Activated CD4-positive, alpha-beta T cell treated with anti-CD3 and anti-CD28 coated beads, Interleukin-2, amount 50 U/mL, for 1 hour (primary cell): ENCODE measurements at places on chromosomes 6 and 20.

DNA sequence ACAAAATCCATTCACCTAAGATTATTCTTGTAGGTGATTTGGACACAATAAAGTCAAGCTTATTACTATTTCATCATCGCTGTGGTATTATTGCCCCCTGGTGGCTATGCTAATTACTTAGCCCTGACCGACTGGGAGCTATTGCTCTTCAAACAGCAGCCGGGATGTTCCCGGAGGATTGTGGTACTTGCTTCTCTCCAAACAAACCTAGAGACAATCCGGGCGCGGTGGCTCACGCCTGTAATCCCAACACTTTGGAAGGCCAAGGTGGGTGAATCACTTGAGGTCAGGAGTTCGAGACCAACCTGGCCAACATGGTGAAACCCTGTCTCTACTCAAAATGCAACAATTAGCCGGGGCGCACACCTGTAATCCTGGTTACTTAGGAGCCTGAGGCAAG is 15.4 kb upstream of the STMND1 start:
- DNase-seq: no peak

DNA sequence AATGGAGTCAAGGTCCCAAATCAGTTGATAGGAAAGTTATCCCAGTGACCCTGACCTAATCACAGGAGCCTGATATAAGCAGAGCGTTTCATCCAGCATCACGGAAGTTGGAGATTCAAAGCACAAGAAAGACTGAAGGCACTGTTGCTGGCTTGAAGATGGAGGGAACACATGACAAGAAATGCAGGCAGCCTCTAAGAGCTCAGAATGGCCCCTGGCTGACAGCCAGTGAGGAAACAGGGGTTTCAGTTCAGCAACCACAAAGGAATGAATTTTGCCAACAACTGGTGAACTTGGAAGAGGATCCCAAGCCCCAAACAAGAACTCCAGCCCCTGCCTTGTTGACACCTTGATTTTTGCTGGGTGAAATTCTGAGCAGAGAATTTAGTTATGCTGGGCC is 778.5 kb downstream of the MAFB start:
- no peak for DNase-seq

GRCh38 chr6:53906103-53906502 is 111.3 kb downstream of the LRRC1 start:
- DNase-seq: no peak

GRCh38 chr6:26525838-26526237 is 12.3 kb upstream of the HMGN4 start:
- DNase-seq: no peak

DNA sequence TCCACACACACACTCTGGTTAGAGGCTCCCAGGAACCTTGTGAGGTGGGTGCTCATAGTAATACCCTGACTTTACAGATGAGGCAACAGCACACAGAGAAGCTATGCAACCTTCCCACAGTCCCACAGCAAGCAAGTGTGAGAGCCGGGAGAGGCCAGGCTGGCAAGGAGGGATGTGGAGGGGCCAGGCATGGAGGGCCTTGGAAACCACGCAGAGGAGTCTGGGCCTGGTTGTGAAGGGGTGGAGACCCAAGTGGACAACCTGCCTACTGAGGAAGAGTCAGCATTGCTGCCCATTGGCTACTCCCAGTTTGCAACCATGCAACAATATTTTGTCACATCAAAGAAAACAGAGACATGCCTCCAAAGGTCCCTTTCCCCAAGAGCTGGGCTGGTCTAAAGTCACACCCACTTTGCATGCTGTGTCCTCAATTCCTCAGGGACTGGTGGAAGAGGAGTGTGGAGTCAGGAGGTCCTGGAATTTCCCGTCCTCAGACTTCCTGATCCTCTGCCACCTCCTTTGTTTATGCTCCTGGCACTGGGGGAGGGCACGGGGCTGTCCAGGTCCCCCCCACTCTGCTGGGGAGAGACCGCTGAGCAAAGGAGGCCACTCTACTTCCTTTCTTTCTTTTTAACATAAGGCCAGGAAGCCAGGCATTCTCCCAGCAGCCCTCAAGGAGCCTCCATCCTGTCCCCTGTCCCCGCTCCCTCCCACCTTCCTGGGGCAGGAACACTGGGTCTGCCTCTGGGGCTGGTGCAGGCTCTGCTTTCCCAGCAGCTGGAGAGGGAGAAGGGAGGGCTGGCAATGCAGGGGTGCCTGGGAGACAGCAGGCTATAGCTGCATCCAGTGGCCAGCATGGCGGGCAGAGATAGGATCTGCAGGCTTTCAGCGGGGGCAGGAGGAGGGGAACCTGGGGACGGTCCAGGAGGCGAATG is 68.3 kb downstream of the NOL4L start:
- DNase-seq: no peak

DNA sequence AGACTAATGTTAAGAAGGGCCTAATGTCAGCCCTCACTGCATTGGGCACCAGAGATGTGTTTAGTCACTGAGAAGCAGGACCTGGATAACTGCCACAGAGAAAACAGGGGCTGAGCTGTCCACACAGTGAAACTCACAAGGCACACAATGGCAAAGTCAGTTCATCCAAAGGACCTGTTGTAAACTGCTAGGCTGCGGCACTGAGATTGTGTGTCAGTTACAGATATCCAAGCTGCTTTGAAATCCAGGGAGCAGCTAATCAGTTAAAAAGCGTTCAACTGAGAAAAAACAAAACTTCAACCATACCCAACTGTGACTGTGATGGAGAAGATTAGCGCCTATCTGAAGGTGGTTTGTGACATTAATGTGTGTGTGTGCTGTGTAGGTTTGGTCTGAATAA is 27.8 kb upstream of the TMEM14A start:
- no peak for DNase-seq

GRCh38 chr6:50380406-50381098 is 330.8 kb upstream of the DEFB112 start:
- no peak for DNase-seq

GRCh38 chr6:43972179-43972912 is 154.9 kb downstream of the MRPL14 start:
- no peak for DNase-seq
